ENCODE measurements at places on chromosomes 6 and 20.

DNA sequence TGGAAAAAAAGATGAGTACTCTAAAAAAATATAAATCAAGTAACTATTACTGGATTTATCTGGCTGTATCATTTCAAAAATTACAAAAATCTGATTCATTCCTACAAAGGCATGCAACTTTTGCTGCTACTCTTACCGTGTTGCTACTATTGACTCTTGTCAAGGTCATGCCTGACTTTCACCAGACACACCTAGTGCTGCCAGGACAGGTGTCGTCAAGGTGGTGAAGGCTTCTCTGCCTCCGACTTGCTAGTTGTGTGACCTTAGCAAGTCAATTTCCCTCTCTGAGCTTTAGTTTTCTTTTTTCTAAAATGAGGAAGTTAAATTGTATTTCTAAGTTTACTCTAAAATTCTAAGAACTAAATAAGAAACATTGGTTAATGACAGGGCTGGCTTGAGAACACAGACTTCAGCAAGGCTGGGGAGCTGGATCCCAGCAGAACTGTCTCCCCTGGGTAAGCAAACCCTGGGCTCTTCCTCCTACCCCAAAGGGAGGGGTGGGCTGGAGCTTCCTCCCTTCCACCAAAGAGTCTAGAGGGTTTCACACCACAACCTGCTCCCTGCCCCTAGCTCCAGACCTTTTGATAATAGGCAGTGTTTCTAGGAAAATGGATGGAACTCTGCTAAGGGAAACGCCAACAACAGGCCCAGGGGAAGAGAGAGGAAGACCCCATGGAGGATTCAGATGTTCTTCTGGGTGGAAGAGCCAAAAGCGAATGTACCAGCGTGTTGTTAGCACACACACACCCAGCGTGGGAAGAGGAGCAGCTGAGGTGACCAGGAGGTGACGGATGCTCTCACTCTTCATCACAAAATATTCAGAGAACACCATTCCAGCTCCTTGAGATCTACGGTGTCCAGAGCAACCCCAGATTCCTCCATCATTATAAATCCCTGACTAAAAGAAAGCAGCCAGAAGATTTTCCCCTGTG, 47.9 kb upstream of the CITED2 start:
- no peak for DNase-seq
- no peak overlapping the region for H3K4me3 ChIP-seq
- no peaks in the 10 kb centered on the region for H3K27me3 ChIP-seq
- H3K36me3 ChIP-seq: no peaks in the 10 kb centered on the region

DNA sequence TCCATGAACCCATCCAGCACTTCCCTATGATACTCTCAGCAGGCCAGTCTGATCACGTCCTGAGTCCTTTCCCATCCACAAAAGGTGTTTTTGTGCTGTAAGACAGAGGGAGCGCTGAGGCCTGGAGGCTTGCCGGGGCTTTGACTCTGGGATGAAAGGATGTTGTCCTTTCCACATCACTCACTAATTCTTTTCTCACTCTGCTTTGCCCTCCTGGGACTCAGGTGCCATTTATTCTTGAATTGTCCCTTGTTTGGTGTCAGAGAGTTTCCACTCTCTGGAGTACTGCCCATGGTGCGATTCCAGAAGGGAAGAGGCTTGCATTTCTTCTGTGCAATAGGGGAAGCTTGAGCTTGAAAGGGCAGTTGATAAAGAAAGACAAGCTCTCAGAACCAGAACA, 15.3 kb upstream of the TUBB2B start:
- DNase-seq: no peak
- H3K36me3 ChIP-seq: no peaks in the 10 kb centered on the region
- H3K4me3 ChIP-seq: no peak overlapping the region
- H3K27ac ChIP-seq: no peak overlapping the region
- H3K4me1 ChIP-seq: no peaks in the 10 kb centered on the region

GRCh38 chr20:47196091-47197081, 160.1 kb downstream of the ZMYND8 start:
- H3K4me1 ChIP-seq: peaks cover 3% of the 10 kb centered on the region
- DNase-seq: peak; percentile 63
- peaks cover 2% of the 10 kb centered on the region for H3K27me3 ChIP-seq
- no peak overlapping the region for H3K27ac ChIP-seq

DNA sequence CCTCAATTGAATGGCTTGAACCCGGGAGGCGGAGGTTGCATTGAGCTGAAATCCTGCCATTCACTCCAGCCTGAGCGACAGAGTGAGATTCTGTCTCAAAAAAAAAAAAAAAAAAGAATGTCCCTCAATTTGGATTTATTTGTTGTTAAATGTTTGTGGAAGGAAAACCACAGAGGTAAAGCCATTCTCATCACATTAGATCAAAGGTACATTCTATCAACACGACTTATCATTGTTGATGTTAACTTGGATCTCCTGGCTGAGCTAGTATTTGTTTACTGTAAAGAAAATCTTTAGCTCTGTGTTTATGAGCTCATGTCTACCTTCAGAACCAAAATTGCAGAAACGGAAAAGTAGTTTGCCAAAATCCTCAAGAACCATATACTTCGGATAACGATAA, 91.4 kb upstream of the SALL4 start:
- no peaks in the 10 kb centered on the region for H3K36me3 ChIP-seq
- no peak overlapping the region for H3K4me3 ChIP-seq
- no peaks in the 10 kb centered on the region for H3K27me3 ChIP-seq
- no peaks in the 10 kb centered on the region for H3K4me1 ChIP-seq
- no peak overlapping the region for H3K27ac ChIP-seq
- DNase-seq: no peak

- H3K4me1 ChIP-seq: peaks cover 18% of the 10 kb centered on the region
- H3K4me3 ChIP-seq: no peak within 1 kb of the TSS
- DNase-seq: no peak
Measured at GRCh38 chr20:62816884-62817873, at the start of gene COL9A3. Gene COL9A3, plus strand, starts transcription at chr20:62817050. Its CDS starts 15 bp downstream, at chr20:62817065.

DNA sequence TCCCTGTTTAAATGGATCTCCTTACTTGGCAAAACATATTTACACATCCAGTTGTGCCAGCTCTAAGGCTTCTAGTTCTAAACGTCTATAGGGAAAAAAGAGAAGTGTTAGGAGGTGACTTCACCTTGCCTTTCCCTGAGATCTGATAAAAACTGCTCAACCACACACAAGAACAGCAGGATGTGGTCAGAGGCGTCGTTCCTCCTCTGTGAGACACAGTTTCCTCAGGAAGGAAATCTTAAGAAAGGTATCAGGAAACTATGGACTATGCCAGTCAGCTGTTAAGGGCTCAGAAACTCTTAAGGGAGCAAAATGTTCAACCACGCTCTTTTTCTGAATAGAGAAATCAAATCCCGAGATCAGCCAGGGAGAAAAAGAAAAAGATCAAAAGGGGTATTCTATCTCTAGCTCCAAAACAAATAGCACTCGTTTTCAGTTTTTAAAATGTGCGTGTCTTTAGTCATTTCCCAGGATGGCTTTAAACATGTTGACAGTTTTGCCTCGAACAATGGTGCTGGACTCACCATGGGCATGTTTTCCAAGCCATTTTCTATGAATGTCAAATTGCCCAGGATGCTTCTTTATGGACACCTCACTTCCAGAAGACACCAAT, 154.5 kb downstream of the HACE1 start:
- no peaks in the 10 kb centered on the region for H3K27me3 ChIP-seq
- peak; percentile 88 for DNase-seq
- no peaks in the 10 kb centered on the region for H3K36me3 ChIP-seq
- peaks cover 48% of the 10 kb centered on the region for H3K4me1 ChIP-seq

GRCh38 chr6:22401206-22401605, 104.4 kb upstream of the PRL start:
- no peaks in the 10 kb centered on the region for H3K36me3 ChIP-seq
- no peak overlapping the region for H3K27ac ChIP-seq
- no peak for DNase-seq
- H3K4me3 ChIP-seq: no peak overlapping the region
- no peaks in the 10 kb centered on the region for H3K4me1 ChIP-seq
- H3K27me3 ChIP-seq: no peaks in the 10 kb centered on the region

- peaks cover 14% of the 10 kb centered on the region for H3K27me3 ChIP-seq
- no peaks in the 10 kb centered on the region for H3K36me3 ChIP-seq
- H3K27ac ChIP-seq: no peak overlapping the region
Measured at GRCh38 chr6:26302941-26303559, 61.9 kb upstream of the BTN3A2 start.

- no peaks in the 10 kb centered on the region for H3K27me3 ChIP-seq
- H3K27ac ChIP-seq: no peak overlapping the region
- H3K4me1 ChIP-seq: no peaks in the 10 kb centered on the region
- no peaks in the 10 kb centered on the region for H3K36me3 ChIP-seq
Measured at GRCh38 chr20:43520074-43520630, 12.7 kb downstream of the L3MBTL1 start.
